T1000 (cell line): ENCODE measurements at places on chromosomes 16 and 17.

DNA sequence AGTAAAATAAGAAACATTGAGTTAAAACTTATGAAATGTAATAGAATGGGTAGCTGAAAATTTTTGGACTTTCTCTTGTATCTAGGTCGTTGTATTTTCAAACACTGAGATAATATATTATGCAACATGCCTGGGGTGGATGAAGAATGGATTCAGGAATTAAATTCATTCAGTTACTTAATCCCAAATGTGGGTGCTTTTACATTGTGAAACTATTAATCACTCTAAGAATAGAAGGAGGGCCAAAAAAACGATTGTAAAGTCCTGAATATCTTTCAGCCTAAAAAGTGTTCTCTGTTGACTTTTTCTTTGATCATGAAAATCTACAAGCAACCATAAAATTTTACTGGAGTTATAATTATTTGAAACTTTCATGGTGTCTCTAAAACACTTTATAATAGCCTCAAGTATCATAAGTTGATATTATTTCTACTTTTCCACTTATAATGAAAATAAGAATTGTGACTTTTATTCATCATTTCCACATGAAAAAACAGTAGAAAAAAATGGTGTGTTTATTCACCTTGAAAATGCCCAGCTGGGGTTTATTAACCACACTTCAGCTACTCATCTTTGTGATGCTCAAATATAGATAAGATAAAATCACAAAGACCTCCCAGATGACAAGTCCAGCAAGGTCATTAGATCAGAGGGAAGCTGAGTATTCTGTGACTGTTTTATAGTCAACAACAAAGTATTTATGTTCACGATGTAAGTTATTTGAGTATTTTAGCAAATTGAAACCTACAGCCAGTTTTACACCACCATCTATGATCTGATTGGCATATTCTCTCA lies 619.9 kb upstream of the SOX9 start:
- DNase-seq: no peak

DNA sequence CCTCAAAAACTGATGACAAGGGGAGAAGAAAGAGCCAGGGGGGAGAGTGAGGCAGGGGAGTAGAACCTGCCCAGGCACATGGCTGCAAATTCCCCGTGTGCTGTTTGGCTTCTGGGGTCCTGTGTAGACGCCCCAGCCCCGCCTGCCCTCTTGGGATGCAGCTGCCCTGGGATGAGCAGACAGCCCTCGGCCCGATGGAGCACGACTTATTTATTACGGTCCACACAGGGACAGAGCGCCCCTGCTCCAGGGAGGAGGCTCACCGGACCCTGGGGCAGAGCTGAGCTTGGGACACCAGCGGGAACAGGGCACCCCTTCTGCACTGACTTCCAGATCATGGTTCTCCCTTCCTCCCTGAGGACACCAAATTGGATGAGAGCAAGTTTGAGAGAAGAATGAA lies 9.1 kb downstream of the LDHD start:
- DNase-seq: no peak

DNA sequence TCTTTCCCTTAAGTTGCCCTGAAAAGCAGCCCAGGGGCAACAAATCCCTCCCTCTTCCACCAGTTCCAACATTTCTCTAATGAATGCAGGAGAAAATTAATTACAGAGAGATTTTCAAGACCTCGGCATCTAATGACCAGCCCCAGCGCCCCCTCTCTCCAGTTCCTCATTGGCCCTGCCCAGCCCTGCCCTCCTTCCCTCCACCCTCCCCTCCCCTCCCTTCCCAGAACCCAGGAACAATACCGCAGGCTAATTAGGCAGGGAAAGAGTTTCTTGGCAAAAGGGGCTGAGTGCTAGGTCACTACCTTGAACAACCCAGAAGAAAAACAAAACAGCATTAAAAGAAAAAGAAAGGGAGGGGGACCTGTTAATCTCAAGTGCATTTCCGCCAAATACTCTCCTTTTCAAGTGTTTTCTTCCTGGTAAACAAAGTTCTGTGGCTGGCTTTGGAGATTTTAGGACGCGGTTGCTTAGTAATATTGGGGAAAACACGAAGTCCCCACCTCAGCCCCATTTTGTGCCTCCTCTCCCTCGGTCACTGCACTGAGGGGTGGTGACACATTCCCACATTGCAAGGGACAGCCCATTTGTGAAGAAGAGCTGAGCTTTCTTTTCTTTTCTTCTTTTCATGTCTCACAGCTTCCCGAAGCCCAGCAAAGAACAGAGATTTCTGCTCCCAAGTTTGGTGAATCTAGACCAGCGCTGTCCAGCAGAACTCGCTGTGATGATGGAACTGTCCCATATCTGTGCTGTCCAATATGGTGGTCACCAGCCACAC lies 215.4 kb downstream of the SOX9 start:
- DNase-seq: no peak

GRCh38 chr17:6455321-6455705 lies 11.1 kb downstream of the PIMREG start:
- DNase-seq: no peak

GRCh38 chr16:48013491-48013901 lies 142.3 kb downstream of the ABCC12 start:
- peak; percentile 16 for DNase-seq

GRCh38 chr17:17783825-17784656 lies 52.7 kb downstream of the SREBF1 start:
- no peak for DNase-seq

DNA sequence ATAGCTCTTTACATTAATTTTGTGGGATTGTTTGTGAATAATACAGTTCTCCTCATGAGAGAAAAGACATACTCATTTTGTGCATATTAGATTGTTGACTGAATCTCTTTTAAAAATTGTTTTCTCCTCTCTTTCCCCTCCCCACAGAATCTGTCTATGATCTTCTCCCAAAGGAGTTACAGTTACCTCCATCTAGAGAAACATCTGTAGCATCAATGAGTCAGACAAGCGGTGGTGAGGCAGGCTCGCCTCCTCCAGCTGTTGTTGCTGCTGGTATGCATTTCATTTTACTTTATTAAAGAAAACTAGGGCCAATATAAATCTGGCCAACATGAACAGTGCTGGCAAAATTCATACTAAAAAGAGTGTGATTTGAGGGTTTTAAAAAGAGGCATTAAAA lies 60.5 kb downstream of the NFAT5 start:
- no peak for DNase-seq

GRCh38 chr17:72182371-72182873 lies 61.6 kb downstream of the SOX9 start:
- DNase-seq: no peak

DNA sequence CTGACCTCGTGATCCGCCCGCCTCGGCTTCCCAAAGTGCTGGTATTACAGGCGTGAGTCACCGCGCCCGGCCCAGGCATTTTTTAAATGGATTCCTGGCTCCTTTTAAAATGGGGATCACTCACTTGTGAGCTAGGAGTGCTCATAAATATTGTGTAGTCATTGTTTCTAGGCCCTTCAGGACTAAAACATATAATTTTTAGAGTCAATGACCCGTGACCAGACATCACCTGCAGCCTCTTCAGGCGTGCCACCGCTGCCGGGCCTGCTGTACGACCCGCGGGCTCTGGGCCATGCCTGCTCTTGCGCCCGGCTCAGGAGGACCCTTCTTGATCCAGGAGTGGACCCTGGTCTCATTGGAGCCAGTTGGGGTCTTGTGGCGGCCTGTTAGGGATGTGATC lies 30.8 kb downstream of the EFCAB5 start:
- no peak for DNase-seq

DNA sequence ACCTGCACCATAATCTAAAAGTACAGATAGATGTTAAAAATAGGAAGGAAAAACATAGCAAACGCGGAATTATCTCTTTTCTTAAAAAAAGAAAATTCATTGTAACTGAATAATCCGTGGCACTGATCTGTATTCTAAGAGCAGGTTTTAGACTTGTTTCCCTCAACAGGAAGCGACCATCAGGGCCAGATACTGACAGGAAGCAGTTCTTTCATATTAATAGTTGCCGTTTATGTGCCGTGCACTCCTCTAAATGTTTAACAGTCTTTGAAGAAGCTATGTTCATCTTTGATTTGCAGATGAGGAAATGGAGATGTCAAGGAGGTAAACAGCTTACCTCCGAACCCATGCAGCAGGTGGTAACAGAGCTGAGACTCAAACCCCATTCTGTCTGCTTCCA lies 23.6 kb downstream of the DYNLRB2 start:
- no peak for DNase-seq

DNA sequence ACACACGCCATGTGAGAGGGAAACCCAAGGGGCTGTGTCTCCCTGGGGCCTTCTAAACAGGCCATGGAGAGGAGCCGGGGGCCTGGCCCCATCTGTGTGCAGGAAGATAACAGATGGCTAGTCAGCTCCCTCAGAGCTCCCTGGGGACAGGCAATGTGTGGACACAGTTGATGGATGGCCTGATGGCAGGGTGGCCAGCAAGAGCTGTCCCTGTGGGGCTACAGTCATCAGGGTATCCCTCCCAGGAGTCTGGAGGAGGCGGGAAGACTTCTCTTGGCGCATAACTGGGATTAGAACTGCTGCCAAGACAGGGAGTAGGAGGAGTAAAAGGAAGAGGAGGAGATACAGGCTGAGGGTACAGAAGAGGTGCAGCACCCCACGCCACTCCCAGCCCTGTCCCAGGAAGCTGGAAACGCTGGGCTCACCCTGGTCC lies 17.3 kb downstream of the MYO18A start:
- no peak for DNase-seq

DNA sequence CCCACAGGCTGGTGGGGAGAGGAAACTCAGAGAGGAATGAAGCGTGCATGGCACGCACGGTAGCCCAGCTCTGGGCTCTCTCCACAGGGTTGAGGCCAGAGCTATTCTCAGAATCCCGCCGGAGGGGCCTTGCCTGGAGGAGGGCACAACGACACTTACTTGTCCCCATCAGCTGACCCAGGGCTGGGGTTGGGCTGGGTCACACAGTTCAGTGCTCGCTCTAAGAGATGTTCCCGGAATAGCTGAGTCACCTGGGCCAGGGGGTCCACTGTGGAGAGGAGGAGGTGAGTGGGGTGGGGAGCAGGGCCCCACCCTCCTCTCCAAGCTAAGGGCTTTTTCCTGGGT lies 21.8 kb downstream of the SREBF1 start:
- DNase-seq: no peak

DNA sequence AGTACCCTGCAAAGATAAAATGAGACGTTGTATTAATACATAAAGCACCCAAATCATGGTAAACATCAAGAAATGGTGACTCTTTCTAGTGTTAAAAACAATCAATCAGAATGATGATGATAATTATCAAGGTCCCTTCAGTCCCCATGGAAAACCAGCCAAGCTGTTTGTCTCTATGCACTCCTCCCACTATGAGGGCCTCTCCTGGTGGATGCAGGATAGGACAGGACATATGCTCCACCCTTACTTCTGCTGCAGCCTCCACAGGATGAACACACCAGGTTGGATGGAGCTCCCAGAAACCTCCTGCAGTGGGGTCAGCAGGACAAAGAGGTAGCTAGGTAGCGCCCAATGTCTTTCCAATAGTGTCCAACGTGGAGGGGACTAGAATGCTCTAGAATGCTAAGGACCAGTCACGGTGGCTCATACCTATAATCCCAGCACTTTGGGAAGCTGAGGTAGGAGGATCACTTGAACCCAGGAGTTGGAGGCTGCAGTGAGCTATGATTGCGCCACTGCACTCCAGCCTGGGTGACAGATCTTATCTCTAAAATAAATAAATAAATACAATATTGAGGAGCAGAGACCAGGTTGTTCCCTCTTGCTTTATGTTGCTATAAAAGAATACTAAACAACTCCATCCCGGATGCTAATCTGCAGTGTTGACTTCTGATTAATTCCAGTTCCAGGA lies 9.9 kb upstream of the KDM8 start:
- DNase-seq: no peak

- DNase-seq: no peak
These were observed 50.6 kb downstream of the SHISA9 start for GRCh38 chr16:12951976-12952375.

DNA sequence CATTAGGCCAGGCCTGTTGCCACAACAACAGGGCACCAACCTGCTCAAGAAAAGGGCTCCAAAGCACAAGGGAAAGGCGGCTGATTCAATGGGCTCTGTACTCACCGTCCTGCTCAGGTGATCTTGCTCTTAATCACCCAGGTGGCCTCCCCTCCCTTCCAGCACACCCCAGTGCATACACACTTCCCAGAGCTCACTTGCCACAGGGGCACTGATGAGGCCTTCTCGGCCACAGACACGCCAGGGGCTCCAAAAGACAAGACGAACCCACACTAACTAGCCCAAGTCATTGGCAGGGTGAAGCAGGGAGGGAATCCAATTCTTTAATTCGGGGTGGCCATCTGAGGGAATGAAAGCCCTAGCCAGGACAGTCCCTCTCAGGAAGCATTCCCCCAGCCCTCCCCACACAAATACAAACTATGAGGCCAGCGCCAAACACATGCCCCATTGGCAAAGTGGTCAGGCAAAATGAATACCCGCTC lies 1.4 kb downstream of the MYO18A start:
- no peak for DNase-seq

- DNase-seq: no peak
These were observed 44.1 kb downstream of the CYB5D2 start for GRCh38 chr17:4187076-4187475.

DNA sequence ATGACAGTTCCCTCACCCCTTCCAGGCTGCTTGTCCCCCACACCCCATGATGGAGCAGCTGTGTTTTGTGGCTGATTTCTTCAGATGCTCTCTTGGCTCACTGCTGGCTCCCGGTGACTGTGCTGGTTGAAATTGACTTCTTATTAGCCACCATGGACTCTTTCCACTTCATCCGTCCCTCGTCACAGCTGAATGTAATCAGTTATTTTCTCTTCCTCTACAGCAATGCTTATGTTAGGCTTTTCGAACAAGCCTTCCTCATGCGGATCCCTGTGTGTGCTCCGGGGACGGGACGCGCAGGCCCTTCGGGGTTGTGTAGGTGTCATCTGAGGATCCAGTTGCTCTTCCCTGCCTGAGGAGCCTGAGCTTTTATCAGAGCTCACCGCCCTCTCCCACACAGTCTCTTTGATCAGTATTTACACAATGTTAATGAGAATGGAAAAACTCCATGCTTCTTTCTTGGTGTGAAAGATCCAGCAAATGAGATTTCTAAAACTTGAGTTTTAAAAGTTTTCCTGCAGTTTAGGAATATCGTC lies 87.5 kb downstream of the RPTOR start:
- no peak for DNase-seq

DNA sequence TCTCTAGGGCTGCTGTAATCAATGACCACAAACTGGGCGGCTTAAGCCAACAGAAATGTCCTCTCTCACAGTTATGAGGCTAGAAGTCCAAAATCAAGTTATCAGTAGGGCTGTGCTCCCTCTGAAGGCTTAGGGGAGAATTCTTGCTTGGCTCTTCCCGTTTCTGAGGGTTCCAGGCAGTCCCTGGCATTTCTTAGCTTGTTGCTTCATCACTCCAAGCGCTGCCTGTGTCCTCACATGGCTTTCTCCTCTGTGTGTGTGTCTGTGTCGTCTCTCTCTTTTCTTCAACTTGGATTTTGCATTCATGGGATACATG lies 13.7 kb upstream of the CDC42EP4 start:
- no peak for DNase-seq

GRCh38 chr16:86951831-86952598 lies 365.2 kb downstream of the C16orf95 start:
- DNase-seq: peak; percentile 79

- peak; percentile 36 for DNase-seq
These were observed 9.0 kb downstream of the VPS9D1 start for GRCh38 chr16:89711601-89712273.
